Fibroblast of skin of right biceps (primary cell): ENCODE measurements at places on chromosomes 3 and 15.

DNA sequence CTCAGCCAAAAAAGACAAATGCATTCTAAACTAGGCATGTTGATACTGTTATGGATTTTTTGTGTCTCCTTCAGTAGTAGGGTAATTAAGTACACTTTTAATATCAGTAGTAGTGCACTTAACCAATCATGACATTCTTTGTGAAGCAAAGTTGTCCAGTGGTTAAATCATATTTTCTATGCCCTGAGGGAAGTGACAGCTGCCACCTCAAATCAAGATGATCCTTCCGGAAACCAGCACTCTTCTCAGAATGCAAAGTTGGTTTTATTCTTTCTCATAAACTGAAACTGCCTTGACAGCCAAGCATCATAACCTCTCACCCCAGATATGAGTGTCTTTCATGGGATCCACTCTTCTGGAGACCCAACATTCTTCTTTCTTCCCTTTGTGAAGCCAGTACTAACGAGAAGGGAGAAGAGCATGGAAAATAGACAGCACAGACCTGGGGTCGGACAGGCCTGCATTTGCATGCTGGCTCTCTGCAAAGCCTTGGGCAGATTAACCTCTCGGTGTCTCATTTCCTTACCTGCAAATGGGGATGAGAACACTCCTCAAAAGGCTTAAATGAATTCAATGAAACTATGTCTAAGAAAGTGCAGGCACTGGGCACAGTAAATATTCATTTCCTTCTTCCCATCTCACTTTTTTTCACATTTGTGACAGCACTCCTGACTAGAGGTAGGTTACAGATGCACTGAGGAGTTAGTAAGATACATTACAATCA lies 13.2 kb downstream of the AAGAB start:
- no peak for DNase-seq

DNA sequence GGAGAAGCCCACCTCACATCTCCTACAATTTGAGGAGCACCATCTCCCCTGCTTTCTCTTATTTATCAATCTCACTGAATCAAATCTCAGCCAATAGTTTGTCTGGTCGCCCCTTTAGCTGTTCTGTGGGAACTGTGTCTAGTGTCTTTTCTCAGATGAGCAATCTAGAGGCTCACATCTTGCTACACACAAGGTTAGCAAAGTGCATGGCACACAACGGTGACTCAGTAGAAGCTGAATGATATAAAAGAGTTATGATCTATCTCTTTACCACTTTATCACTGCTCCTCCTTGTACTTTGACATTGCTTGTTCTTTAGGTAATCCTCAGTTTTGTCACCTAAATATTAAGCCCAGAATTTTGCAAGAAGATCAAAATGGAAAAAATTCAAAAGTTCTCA lies 16.8 kb upstream of the COLQ start:
- no peak for DNase-seq

- DNase-seq = no peak
Observed at GRCh38 chr3:70890020-70890394, 577.6 kb upstream of the MDFIC2 start.

GRCh38 chr3:70818145-70818544 lies 505.7 kb upstream of the MDFIC2 start:
- DNase-seq = no peak

- DNase-seq = no peak
Observed at GRCh38 chr15:101349047-101349951, 54.3 kb upstream of the SNRPA1 start.

- peak; percentile 65 for DNase-seq
Observed at GRCh38 chr3:129549006-129549800, 6.2 kb downstream of the H1-8 start.

GRCh38 chr3:120705884-120706582 lies 24.0 kb upstream of the HGD start:
- DNase-seq = no peak

- no peak for DNase-seq
Observed at GRCh38 chr3:30527186-30527585, 79.2 kb upstream of the TGFBR2 start.

DNA sequence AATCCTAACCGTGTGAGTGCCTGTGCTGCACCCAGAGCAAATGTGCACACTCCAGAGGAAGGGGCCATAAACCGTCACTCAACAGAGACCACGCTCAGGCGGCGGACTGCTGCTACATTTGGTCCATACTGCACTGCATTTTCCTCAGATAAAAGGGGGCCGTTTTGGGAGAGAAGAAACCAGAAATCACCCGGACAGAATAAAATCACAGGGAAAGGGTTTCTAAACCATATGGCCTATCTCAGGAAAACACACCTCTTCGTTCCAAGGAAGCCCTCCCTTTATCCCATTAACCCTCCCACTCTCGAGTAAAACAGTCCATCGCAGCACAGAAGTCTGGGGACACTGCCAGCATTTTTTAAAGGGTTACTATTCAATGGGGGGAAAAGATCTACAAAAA lies 7.6 kb downstream of the IL17RD start:
- no peak for DNase-seq

DNA sequence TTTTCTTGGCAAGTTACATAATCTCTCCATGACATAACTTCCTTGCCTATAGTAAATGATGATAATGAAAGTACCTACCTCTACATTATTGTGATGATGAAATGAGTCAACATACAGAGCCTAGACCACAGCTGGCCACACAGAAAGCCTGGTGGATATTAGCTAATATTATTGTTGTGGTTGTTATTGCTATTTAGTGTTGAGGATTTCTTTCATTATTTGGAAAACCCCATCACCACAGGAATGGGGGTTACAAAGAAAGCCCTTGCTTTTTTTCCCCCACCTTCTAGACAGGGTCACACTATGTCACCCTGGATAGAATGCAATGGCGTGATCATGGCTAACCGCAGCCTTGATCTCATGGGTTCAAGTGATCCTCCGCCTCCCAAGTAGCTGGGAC lies 125.0 kb downstream of the PDZRN3 start:
- peak; percentile 46 for DNase-seq
